ENCODE measurements at places on chromosomes 5 and 9. TPM values are rescaled to one million over a fixed set of nuclear protein-coding genes. Genes with fewer than 3 reads are reported as not detected.

Gene MRNIP
- polyA plus RNA-seq, result 19.4 TPM

- DNase-seq, result no peak
Observed at GRCh38 chr9:127877566-127877998, at the start of gene AK1. TSS of gene AK1 (minus strand) at chr9:127877675. CDS start at chr9:127874617, 3,058 bp downstream.

GRCh38 chr9:33092634-33093033, 16.2 kb upstream of the SMU1 start:
- DNase-seq, result no peak

- no peak for DNase-seq
Observed at GRCh38 chr5:177291735-177292134, 11.8 kb downstream of the RAB24 start.

Measured in naive thymus-derived CD4-positive, alpha-beta T cell (primary cell).